B cell (primary cell): ENCODE measurements at places on chromosomes 1 and 21. TPM values are rescaled to one million over a fixed set of nuclear protein-coding genes. Genes with fewer than 3 reads are reported as not detected.

DNA sequence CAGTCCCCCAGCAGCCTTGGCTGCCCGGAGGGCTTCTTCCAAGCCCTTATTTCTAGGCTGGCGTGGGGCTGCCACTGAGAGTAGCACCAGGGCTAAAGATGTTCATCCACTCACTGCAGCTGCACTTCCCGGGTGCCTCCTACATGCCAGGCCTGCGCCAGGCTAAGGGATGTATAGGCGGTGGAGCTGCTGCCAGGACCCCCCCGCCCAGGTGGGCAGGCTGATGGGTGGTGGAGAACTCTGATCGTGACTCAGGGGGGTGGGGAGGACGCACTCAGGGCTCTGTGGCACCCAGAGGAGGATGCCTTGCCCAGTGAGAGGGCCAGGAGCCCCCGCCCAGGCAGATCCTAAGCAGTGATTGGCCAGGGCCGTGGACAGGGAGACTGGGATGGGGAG, 34.1 kb downstream of the CFAP74 start:
- DNase-seq = no peak

DNA sequence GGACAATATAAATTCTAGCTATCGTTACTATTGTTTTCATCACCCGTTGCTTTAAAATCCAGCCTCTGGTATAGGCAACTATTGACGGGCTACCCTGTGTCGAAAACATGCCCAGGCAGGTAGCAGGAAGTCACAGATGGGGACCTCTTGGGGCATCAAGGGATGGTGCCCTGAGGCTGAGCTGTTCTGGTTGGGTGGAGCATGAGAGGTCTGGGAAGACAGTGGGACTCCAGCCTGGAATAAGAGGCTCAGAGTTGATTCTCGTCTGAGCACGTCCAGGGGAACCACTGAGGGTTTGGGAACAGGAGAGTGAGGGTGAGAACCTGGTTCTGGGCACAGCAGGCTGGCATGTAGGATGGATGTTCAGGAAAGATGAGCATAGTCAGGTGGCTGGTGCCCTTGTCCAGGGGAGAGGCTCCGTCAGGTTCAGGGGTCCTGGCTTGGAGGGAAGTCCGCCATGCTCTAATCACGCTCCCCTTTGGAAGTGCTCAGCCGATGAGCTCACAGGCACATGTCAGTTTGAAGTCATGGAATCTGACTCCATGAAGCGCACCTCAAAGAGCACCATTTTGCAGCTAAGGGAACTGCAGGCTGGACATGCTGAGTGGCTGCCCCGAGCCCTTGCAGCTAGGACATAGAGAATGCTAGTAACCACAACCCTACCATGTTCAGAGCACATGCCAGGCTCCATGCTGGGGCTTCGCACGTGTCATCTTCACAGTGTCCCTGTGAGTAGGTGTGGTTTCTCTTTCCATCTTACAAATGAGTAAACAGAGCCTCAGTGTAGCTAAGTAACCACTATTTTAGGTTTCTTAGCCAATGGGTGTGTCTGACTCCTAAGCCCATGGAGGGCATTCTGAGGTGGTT, 21.0 kb downstream of the PCSK9 start:
- no peak for DNase-seq

GRCh38 chr1:153928791-153929341, 6.1 kb upstream of the GATAD2B start:
- DNase-seq = no peak

- DNase-seq = no peak
Measured at GRCh38 chr1:47751996-47752451, 245.2 kb downstream of the TRABD2B start.

GRCh38 chr1:94723894-94724293, 96.3 kb upstream of the SLC44A3 start:
- DNase-seq = no peak

- no peak for DNase-seq
Measured at GRCh38 chr1:113855630-113856400, 15.7 kb downstream of the PTPN22 start.

HCRTR1 gene
- 0.22 TPM in 2 replicates for total RNA-seq
